H4 (cell line): ENCODE measurements at places on chromosomes 5 and 9.

DNA sequence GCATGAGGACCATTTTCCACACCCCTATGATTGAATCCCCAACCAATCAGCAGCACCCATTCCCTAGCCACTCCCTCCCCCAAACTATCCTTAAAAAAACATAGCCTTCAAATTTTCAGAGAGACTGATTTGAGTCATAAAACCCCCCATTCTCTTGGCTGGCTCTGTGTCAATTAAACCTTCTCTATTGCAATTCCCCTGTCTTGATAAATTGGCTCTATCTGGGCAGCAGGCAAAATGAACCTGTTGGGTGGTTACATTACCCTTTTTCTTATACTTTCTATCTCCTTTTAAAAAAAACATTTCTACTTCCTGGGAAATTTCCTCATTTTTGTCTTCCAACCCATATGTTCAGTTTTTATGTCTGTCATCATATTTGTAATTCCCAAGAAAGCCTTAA, 220.2 kb downstream of the PDZD2 start:
- DNase-seq: no peak

DNA sequence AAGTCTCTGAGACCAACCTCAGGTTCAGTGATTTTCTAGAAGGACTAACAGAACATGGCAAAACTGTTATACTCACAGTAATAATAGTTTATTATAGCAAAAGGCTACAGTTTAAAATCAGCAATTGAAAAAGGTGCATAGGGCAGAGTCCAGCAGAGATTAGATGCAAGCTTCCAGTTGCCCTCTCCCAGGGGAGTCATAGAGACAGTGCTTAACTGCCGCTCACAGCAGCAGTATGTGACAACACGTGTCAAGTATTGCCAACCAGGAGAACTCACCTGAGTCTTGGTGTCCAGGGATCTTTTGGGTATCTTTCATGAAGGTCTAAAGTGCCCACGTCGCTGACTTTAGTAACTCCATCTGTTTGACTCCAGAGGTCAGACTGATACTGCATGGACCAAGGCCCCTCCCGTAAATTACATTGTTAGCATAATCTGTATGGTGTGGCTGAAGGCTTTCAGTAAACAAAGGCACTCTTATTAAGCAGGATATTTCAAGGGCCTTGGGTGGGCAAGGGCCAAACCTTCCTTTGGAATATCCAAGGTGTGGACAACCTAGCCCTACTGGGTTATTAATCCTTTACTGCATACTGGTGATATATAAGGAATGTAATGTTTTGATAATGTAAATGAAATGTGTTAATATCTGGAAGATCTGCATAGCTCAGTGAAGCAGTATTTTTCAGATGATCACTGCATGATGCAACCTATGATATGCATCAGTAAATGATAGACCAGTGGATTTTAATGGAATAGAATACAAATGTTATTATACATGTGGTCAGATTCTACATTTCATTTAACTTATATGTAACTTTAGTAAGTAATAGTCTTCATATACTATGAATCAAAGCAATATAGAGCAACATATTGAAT, 44.0 kb downstream of the RASA1 start:
- no peak for DNase-seq

- no peak for DNase-seq
Observed at GRCh38 chr5:56045469-56045868, 50.7 kb upstream of the IL6ST start.

DNA sequence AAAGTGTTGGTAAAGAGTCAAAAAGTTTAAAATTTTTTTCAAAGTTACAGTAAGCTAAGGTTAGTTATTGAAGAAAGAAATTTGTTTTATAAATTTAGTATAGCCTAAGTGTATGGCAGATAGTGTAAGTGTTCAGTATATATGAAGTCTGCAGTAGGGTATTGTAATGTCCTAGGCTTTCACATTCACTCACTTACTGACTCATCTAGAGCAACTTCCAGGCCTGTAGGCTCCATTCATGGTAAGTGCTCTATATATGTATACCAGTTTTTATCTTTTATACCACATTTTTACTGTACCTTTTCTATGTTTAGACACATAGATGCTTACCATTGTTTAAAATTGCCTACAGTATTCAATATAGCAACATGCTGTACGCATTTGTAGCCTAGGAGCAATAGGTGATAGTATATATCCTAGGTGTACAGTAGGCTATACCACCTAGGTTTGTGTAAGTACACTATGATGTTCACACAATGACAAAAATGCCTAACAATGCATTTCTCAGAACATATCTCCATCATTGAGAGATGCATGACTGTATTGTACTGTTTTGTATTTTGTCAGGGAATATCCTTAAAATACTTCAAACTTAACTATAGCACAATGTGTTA, 38.5 kb downstream of the CYSTM1 start:
- DNase-seq: no peak

DNA sequence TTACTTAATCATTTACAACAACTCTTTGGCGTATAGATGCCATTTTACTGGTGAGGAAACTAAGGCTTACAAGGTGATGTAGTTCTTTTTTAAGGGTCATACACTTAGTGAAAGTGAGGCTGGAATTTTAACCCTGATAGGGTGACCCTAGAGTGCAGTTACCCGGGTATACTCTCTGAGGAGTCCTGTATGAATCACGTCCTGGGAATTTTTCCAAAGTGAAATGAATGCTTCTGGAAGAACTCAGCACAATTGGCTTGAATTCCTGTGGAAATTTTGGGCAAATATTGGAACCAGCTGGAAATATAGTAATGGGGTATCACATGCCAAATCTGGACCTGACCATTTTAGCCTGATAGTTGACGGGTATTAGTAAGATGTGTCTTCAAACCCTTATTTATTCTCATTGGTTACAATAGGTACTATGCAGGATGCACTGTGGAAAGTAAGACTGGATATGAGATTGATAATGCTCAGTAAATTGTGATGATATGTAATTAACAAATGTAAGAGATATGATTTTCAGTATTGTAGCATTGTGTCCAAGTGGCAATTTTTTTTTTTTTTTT, 14.8 kb downstream of the SUB1 start:
- DNase-seq: peak; percentile 15

- DNase-seq: peak; percentile 77
Observed at GRCh38 chr5:167754501-167755021, 536.9 kb upstream of the WWC1 start.

DNA sequence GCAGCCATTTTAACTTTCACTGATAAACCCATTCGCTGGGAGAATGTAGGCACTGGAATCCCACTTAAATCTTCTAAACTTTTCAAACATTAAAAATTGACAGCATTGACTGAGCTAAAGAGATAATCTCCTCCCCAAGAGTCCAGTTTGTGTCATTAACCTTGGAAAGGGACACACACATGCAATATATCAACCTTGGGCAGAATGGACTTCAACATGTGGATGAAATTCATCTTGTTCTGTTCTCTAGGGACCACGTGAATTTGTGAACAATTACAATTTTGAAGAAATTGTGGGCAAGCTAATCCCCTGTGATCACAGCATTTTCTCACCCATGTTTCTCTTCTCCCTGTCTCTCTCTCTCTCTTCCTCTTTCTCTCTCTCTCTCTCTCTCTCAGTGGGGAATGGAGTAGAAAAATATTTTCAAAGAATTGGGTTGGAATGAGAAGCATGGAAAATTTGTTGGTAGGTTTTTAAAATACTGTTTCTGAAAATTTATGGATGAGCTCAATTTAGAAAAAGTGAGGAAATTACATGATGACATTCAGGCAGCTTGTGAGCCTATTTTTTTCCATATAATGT, 553.7 kb downstream of the EBF1 start:
- DNase-seq: no peak

DNA sequence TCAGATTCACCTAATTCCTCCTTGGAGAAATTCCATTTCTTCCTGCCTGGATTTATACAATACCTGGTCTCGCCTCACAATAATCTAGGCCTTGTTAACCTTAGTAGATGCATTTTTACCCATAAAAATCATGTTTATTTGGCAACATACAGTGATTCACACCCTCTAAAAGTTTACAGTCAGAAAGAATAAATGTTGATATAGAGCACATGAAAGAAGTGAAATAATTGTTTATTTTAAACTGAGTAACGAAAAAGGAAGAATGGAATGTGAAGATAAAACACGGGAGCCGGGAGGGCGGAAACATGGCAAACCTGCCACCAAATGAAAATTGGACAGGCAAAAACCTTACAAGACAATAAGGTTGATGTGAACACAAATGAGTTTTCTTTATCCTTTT, 28.9 kb upstream of the KCNN2 start:
- DNase-seq: no peak

DNA sequence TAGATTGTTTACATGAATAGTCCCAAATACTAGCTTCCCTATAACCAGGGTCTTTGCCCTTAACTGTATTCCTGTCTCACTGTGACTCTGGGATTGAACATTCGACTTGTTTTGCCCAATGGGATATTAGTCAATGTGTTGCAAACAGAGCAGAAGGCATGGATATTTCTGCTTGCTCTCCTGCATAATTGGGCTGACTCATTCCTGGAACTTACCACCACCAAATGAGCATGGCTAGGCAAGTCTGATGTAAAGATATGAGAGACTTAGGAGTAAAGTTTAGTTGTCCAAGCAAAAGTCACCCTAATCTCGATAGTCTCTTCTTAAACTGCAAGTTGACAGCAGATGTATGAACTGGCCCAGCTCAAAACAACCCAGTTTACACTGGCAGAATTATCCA, 273.5 kb upstream of the CCNG1 start:
- DNase-seq: peak; percentile 56

GRCh38 chr5:108084105-108084504, 297.8 kb downstream of the FBXL17 start:
- DNase-seq: no peak

GRCh38 chr9:124795881-124796431, 19.0 kb downstream of the OLFML2A start:
- no peak for DNase-seq

DNA sequence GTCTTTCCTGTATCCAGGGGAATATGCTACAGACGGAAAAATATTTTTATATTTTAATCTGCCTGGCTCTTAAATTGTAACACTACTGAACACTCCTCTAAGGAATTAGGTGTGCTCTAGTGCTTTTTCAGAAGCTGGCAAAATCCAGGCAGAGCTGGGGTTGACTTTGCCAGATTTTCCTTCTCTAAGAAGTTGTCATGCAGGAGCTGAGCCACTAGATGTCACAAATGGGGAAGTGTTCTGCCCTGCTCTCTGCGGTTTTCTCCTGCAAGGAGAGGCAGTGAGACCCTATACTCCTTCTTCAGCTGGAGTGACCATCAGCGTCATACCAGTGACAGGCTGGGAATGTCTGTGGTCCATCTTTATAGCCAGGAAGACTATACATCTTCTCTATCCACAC, 112.5 kb downstream of the HAPLN1 start:
- DNase-seq: peak; percentile 56

- DNase-seq: no peak
Observed at GRCh38 chr5:174818430-174818829, 94.0 kb downstream of the MSX2 start.

DNA sequence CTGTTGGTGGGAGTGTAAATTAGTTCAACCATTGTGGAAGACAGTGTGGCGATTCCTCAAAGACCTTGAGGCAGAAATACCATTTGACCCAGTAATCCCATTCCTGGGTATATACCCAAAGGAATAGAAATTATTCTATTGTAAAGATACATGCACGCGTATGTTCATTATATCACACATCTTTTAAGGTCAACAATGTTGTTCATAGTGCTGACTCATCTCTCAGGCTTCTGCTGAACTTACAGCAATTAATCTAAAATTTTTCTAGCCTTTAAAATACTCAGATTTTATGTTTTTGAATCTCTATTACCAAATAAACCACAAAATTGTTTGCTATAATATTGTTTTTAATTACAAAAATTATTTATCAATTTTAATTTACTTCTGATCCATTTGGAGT, 38.8 kb upstream of the ZNF618 start:
- no peak for DNase-seq

- no peak for DNase-seq
Observed at GRCh38 chr5:174177531-174177930, 132.0 kb downstream of the NSG2 start.

GRCh38 chr5:117889596-117889995, 1098.8 kb downstream of the DTWD2 start:
- peak; percentile 61 for DNase-seq

- DNase-seq: no peak
Observed at GRCh38 chr9:76855015-76855414, 50.9 kb downstream of the PRUNE2 start.

- no peak for DNase-seq
Observed at GRCh38 chr5:168724227-168724626, 145.1 kb upstream of the PANK3 start.

- no peak for DNase-seq
Observed at GRCh38 chr9:84138541-84138940, 157.9 kb downstream of the RMI1 start.

DNA sequence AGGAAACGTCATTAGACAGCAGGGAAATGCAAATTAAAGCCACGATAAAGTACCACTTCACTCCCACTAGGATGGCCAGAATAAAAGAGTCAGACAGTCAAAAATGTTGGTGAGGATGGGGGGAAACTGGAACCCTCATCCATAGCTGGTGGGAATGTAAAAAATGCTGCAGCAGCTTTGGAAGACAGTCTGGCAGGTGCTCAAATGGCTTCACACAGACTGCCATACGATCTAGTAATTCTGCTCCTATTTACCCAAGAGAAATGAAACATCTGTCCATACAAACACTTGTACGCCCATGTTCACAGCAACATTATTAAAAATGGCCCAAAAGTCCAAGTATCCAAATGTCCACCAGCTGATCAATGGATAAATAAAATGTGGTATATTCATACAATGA, 158.9 kb upstream of the PHYKPL start:
- DNase-seq: no peak

- no peak for DNase-seq
Observed at GRCh38 chr9:129944506-129945116, 98.4 kb downstream of the FNBP1 start.

DNA sequence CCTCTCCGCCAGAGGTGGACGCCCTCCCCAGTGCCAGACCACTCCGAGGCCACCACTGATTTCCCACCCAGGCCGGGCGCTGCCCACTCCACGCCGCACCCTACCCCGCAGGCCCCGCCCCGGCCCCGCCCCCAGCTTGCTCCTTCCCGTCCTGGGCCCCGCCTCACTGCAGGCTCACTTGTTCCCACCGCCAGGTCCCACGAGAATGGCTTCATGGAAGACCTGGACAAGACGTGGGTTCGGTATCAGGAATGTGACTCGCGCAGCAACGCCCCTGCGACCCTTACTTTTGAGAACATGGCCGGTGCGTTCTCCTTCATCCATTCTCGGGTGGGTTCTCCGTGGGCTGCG, 6.5 kb downstream of the LRRC26 start:
- no peak for DNase-seq

GRCh38 chr9:101443364-101443771, 7.8 kb upstream of the ALDOB start:
- DNase-seq: no peak

GRCh38 chr5:150918613-150919012, 13.8 kb upstream of the ZNF300 start:
- no peak for DNase-seq
